Activated gamma-delta T cell treated with anti-CD3 and anti-CD28 coated beads, Interleukin-2, amount 50 U/mL, for 16 hours (primary cell): ENCODE measurements at places on chromosomes 11 and 22.

DNA sequence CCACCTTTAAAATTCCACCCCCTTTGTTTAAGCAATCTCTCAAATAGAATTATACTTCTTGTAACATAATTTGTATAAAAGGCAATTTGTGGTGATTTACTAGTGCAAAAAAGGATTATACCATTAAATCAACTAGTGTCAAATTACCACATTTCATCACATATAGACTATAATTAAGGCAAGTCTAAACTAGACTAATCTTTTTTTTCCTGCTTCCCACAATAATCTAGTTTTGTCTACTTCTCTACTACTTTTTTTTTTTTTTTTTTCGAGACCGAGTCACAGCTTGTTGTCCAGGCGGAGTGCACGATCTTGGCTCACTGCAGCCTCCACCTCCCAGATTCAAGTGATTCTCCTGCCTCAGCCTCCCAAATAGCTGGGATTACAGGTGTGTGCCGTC, 36.1 kb upstream of the FZD4 start:
- DNase-seq: no peak

DNA sequence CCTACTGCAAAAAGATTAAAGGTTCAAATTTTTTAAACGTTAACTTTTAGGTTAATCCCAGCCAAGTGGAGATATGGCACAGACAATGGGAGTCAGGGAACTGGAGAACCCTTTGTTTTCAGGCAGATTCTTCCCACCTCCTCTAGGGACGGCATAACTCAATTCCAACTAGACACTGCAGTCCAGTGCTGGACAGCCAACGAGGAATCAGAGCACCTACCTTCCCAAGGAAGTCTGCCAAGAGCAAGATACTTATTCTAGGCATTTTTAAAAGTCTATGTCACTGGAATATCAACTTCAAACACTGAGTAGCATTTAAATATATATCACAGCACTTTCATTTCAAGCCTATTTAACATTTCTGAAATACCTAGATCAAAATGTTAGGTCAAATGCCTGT, 7.3 kb downstream of the CADM1 start:
- no peak for DNase-seq

GRCh38 chr11:107743191-107743590, 31.3 kb upstream of the SLN start:
- DNase-seq: no peak

DNA sequence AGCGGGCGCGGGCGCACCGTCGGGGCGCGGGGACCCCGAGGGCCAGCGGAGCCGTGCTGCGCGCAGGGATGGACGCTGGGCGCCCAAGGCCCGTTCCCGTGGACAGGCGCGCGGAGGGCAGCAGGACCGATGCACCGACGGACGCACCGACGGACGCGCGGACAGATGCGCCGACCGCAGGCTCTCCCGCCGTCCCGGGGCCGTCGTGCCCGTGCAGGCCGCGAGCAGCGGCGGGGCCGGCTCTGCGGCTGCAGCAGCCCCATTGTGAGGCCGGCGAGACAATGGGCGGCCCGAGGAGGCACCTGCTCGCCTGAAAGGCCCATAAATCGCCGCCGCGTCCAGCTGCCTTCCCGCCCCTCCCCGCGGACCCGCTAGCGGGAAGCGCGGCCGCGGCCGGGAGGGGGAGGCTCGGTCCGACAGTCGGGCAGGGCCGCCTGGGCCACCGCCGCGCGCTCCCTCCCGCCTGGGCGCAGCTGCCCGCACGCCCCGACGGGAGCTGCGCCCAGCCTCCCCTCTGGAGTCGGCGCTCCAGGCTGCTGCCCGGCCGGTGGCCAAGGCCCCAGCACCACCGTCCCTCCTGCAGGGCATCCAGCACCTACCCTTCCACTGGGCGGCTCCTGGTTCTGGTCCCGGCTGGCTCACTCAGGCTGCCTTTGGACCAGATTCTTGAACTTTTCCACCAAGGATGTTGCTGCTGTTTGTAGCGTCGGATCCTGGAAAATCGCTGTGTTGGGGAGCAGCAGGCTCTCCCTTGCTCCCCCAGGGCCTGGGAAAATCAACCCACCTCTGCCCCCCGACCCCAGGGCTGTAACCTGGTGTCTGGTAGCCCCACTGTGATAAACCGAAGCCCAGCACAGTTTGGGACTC, 15.8 kb downstream of the CDKN1C start:
- DNase-seq: no peak

DNA sequence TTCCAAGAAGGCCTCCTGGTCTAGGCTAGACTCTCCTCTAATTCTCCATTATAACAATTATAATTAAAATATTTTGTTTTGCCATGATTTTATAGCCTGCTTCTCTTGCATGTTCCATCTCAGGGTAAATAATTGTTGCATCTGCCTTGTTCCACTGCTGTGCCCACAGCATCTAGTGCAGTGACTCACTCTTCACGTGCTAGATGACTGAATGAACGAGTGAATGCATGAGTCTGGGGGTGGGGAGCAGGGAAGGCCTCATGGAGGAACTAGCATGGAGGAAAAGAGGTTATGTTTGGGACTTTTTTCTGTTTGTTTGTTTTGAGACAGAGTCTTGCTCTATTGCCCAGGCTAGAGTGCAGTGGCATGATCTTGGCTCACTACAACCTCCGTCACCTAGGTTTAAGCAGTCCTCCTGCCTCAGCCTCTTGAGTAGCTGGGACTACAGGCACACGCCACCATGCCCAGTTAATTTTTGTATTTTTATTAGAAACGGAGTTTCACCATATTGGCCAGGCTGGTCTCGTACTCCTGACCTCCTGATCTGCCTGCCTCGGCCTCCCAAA, 5.2 kb upstream of the OAF start:
- no peak for DNase-seq

DNA sequence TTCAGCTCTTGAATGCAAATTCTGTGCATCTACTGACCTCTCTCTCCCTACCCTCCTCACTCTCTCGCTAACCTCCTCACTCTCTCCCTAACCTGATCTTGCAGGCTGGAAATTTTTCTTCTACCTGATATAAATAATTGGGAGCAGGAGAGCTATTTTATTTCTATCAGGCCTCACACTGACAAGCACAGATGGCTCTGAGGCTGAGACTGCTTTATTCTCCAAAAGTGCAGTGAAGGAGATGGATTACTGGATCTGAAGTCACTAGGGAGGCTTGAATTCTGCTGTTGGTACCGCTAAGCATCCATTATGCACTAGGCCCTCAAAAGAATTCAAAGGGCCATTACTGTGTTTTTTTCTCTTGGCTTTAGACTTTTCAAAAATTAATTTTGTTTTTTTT, 19.4 kb upstream of the LDHA start:
- DNase-seq: no peak

GRCh38 chr11:47020793-47021526, 84.4 kb downstream of the CSTPP1 start:
- DNase-seq: no peak

GRCh38 chr11:2830030-2830812, 55.4 kb downstream of the CDKN1C start:
- no peak for DNase-seq

DNA sequence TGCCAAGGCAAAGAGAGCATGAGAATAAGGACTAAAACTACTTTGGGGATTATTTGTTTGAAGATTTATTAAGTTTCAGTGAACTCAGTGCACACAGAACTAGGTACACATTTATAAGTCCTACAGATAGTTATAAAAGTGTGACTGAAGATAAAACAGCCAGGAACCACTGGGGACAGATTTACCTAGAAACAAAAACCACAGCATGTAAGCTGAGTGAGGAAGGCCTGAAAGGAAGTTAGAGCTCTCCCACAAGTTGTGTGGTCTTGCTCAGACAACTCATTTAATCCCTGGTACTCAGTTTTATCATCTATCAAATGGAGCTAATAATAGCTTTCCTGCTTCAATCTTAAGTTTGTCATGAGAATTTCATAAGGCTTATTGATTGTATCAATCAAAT, 311.2 kb upstream of the FAT3 start:
- no peak for DNase-seq

DNA sequence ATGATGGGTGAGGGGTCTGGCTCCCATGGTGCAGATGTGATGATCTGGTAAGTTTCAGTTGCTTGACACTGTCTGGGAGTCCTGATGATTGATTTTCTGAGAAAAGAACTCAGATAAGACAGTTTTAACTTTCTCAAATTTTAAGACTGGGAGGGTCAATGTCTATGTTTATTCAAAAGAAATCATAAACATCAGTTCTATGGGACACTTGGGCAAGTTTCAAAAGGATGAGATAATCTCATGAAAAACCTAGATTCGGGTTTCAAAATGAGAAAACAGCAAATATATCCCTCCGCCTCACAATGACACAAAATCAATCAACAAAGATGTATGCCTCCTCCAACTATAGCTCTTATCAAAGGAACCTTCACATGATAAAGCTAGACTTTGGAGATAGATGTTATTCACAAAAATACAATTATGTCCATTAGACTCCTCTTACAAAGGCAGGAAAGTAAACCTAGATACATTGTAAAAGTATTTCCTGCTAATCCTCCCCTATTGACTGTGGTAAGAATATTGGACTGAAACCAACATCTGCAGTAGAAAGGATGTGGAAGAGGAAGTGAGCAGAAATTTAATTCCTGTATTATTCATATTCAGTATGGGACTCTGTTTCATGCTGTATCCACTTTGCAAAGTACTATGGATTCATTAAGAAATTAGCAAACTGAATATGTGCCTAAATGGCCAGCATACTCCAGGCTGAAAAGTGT, 21.6 kb downstream of the SVIP start:
- no peak for DNase-seq

DNA sequence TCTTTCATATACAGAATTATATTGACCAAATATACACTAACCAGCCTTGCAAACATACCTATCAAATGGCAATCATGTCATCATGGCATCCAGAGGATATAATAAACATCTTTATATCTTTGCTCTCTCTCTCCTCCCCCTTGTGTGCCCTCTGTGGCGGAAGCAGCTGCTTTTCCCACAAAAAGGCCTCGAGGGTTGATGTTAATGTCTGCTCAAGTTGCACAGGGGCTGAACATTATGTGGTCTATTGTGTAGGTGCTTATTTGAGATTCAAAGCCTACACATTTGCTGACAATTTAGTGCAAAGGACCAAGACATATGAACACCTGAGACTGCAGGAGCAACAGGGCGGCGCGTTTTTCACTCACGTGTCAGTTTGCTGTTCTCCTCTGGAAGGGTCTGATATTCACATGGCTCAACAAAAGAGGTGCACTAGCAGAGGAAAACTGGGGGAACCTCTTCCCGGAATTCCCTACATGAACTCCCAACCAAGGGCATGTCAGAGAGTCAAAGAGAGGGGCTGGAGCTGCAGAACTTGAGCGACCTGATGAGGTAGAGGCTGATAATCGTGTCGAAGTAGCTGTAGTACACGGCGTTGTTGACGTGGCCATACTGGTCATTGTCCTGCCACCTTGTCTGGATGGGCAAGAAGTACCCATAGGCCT, 138.8 kb downstream of the RCN1 start:
- no peak for DNase-seq

DNA sequence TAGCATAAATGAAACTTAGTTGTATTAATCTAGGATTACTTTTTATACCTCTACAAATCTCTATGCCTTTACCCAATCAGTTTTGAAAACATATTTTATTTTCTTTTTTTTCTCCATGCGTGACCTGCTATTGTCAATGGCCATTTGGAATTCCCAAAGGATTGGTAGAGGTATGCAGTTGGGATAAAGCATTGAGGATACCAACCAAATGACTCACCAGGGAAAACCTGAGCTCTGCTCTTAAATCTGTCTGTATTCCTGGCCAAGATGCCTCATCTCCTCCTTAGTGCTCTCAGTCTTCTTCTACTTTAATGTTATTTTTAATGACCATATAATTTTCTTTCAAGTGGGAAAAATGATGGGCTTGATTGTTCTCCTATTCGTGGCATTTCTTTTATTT, 61.9 kb downstream of the EHF start:
- no peak for DNase-seq

DNA sequence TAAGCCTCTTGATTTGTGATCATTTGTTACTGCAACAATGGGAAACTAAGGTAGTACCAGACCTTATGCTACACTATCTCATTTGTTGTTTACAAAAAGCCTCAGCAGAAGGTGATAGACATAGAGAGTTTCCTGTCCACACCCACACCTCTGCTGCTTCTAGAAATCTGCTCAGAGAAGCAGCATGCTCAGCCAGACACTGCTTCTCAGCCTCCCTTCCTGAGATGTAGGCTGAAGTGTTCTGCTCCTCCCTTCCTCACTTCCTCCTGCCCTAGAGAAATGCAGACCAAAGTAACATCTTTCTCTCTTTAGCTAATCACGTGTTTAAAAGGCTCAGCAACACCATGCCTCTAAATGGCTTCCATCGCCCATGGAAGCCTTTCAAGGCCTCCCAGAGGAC, 88.4 kb downstream of the SLC1A2 start:
- DNase-seq: peak; percentile 35

DNA sequence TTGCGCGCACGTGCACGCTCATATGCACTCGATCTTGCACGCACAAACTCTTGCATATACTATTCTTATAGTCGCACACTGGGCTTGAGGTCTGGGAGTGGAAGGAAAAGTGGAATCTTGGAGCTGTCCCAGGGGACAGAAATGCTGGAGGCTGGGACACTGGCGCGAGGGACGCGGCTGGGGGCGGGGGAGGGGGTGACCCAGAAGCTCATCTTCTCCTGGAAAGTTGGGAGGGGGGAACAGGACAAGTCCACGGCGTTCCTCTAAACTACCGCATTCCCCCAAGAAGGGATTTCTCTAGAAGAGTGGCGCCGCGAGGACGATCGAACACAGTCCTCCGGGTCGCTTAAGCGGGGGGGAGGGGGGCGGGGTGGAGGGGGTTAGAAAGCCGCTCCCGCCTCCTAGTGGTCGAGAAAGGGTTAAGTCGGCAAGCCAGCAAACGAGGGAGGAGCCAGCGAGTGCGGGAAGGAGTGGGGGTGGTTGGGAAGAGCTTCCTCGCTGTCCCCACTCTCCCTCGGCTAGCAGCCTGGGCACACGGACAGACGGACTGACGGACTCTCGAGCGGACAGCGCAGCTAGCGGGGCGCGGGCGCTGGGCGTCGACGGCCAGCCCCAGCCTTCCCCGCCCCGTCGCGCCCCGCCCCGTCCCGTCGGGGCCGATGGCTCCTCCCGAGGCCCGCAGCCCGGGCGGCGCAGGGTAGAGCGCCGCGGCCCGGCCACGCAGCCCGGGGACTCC, at the start of gene RTN4RL2:
Gene RTN4RL2, plus strand, starts transcription at position 507 of the 736 bp plus-strand sequence. CDS start 338 bp downstream, outside the sequence.
- DNase-seq: no peak

- DNase-seq: no peak
Measured at GRCh38 chr22:49310354-49310753, 517.3 kb downstream of the BRD1 start.

- no peak for DNase-seq
Measured at GRCh38 chr22:47228767-47229166, 466.3 kb downstream of the TBC1D22A start.

- no peak for DNase-seq
Measured at GRCh38 chr11:113839842-113840241, 35.5 kb downstream of the USP28 start.

GRCh38 chr22:50112151-50113118, 22.6 kb downstream of the MOV10L1 start:
- DNase-seq: no peak

GRCh38 chr11:44326615-44327475, 16.9 kb upstream of the ALX4 start:
- DNase-seq: no peak
